ENCODE measurements at places on chromosomes 7 and 10.

- DNase-seq = no peak
Measured at GRCh38 chr7:134651991-134652390, 5.3 kb downstream of the BPGM start.

- DNase-seq = no peak
Measured at GRCh38 chr10:104321725-104322415, 16.4 kb downstream of the ITPRIP start.

GRCh38 chr10:82953331-82953730 is 1078.3 kb downstream of the NRG3 start:
- no peak for DNase-seq

GRCh38 chr10:95229724-95230627 is 35.9 kb downstream of the ACSM6 start:
- DNase-seq = no peak

DNA sequence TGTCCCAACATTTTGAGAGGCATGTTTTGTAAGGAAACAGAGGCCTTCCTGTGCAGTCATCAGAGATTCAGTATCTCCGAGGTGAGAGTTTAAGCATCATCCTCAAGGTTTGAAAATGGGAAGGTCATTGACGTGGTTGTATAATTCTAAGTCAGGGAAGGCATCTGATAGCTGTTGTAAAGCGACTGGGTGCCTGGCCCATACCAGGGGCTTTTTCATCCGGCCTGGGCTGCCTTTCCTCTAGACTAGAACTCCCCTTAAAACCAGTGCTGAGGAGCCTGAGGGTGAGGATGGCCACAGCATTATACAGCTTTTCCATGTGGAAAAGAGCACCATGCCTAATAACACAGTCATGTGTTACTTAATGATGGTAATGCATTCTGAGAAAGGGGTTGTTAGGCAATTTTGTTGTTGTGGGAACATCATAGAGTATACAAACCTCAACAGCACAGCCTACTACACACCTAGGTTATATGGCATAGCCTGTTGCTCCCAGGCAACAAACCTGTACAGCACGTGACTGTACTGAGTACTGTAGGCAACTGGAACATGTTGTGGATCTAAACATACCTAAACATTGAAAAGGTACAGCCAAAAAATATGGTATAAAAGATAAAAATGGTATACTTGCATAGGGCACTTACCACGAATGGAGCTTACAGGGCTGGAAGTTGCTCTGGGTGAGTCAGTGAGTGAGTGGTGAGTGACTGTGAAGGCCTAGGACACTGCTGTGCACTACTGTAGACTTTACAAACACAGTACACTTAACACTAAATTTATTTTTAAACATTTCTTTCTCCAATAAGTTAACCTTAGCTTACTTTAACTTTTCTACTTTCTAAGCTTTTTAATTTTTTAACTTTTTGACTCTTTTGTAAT is 13.5 kb upstream of the CACUL1 start:
- no peak for DNase-seq

- no peak for DNase-seq
Measured at GRCh38 chr7:15096853-15097252, 194.3 kb upstream of the DGKB start.

DNA sequence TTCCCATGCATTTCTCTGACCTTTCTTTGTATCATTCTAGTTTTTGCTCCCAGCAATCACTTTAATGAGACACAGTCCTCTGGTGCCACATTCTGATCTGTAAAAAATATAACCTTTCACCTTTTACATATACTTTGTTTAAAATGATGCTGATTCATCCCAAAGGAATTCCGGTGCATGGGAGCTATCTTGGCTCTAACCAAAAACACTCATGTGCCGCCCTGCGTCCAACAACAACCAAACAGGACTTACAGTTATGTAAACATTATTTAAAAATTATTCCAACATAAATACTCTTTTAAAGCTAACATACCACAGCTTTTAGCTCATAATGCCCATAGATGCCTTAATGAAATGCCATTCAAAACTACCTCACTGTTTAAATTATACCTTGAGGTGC is 7.7 kb upstream of the OPALIN start:
- no peak for DNase-seq

GRCh38 chr7:80859272-80859970 is 59.4 kb downstream of the SEMA3C start:
- no peak for DNase-seq

DNA sequence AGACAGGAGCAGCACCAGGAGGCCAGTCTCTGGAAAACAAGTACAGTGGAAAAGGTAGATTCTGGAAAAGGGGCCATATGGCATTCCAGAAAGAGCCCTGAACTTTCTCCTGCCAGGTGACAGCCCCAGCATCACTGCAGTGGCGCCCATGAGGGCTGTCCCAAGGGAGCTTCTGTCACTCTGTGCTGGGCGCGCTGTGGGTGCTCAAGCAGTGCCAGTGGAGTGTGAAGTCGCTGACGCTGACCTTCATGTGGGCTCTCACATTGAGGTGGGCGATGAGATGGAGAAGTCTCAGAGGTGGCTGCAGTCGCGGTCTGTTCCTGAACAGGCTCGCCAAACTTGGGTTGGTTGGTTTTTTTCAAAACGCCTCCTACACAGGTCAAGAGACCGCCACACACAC is 38.2 kb downstream of the FKBP6 start:
- no peak for DNase-seq

- DNase-seq = no peak
Measured at GRCh38 chr7:158188676-158189075, 398.9 kb downstream of the PTPRN2 start.

DNA sequence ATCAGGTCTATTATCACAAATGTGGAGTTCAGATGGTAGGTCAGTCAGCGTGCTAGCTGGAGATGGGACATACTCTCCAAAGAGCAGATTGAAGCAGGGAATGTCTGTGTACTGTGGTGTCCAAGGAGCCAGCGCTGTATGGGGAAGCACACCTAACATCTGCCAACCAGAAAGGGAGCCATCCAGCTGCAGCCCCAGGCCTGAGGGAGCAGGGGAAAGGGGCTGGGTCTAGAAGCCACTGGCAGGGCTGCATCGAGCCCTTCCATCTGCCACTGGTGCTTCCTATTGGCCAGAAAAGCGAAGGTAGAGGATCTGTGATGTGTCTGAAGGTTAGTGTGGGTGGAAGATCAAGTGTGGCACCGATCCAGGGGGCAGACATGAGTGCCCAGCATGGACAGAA is 8.0 kb upstream of the RAMP3 start:
- DNase-seq = no peak

DNA sequence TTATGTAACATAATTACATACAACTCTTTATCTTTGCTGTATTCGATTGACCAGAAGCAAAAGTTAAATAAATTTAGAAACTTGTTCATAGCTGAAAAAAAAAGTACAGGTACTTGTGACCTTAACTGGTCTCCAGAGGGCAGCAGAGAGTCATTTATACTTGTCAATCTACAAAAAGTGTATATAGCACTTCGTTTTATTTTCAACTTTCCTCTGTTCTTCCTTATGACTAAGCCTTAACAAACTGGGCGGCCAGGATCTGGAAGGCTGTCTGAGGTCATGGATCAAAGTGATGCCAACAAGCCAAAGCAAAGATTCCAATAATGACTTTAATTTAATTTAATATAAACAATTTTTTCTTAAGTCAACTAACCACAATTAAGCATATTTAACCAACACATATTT is 29.8 kb downstream of the C10orf67 start:
- DNase-seq = peak; percentile 51

DNA sequence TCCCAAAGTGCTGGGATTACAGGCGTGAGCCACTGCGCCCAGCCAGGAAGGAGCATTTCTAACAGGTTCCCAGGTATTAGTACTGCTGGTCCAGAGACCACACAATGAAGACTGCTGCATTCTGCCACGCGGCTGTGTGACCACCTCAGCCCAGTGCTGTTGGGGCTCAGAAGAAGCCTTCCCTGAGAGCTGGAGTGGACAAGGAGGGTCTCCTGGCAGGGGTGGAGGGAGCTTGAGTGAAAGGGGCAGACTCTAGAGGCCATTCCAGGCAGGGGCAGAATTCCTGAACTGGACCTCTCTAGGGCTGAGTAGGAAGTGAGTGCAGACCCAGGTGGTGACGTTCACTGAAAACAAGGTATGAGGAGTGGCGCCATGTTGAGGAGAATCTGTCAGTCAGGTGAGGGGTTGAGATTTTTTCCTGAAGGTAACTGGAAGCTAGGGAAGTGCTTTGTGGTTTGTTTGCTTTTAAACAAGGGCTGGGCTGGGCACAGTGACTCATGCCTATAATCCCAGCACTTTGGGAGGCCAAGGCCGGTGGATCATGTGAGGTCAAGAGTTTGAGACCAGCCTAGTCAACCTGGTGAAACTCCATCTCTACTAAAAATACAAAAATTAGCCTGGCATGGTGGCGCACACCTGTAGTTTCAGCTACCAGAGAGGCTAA is 67.6 kb downstream of the TACC2 start:
- DNase-seq = no peak

- no peak for DNase-seq
Measured at GRCh38 chr7:1459920-1460820, 900 bp upstream of the MICALL2 start.

GRCh38 chr7:107998660-107999480 is 4.1 kb downstream of the LAMB1 start:
- no peak for DNase-seq

DNA sequence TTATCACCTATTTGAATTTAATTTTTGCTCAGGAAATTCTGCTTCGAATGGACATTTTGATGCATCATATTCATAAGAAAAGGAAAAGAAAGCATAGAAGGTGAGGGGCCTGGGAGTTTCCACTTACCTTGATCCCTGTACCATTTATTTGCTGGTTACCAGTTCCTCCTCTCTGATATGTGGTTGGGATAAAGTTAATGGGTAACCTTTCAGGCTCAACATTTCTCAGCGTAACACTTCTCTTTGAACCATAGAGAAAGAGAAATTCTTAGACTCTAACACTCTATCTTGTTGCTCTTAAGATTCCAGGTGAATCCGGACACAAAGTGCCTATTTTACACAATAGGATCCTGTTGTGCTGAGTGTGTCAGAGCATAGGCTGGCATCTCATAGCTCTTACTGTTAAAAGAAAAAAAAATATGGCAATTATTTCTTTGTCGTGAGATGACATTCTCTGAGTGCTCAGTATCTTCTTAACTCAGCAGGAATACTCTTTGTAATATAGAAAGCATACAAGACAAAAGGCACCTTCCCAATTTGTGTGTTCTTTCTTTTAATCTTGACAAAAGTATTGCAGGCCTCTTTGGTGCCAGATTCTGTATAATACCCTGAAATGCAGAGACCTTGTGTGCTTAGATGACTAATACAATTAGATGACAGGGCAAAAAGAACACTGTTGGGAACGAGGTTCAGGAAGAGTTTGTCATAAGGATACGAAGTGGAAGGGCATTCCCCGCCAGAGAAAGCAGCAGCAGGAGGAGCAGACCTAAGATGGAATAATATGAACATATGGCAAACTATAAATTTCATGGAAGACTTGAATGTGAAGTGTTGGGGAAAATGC is 689.6 kb downstream of the NRG3 start:
- DNase-seq = no peak

- DNase-seq = no peak
Measured at GRCh38 chr10:112813866-112814591, 136.0 kb upstream of the TCF7L2 start.

DNA sequence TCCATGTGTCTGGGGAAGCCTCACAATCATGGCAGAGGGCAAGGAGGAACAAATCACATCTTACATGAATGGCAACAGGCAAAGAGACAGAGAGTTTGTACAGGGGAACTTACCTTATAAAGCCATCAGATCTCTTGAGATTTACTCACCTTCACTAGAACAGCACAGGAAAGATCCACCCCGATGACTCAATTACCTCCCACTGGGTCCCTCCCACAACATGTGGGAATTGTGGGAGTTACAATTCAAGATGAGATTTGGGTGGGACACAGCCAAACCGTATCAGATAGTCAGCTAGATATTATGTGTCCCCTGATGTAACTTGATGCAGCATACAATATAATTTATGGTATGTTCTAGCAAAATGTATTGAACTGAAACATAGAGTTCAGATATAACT is 14.1 kb upstream of the CEP41 start:
- DNase-seq = no peak

GRCh38 chr10:88592381-88592780 is 5.8 kb downstream of the LIPJ start:
- no peak for DNase-seq

- no peak for DNase-seq
Measured at GRCh38 chr10:33421789-33422462, 87.5 kb upstream of the NRP1 start.

DNA sequence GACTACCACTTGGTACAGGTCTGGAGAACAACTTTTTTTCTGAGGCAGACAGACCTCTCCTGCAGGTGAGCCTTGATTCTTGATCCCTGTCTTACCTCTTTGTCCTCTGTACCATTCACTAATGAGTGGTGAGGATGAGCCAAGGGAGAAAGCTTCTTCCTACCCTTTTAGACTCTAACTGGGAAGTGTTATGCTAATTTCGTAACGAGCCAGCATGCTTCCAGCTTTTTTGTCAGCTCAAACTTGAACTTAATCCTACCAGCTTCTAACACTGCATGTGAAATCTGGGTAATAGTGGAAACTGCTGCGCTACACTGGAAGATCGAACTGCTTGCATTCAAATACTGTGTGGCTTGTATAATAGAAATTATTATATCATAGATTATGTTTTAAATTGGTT is 87.0 kb downstream of the NEUROD6 start:
- no peak for DNase-seq

GRCh38 chr10:30727524-30727923 is 98.0 kb upstream of the LYZL2 start:
- DNase-seq = no peak

GRCh38 chr7:110010359-110010758 is 1080.6 kb upstream of the LRRN3 start:
- DNase-seq = no peak

DNA sequence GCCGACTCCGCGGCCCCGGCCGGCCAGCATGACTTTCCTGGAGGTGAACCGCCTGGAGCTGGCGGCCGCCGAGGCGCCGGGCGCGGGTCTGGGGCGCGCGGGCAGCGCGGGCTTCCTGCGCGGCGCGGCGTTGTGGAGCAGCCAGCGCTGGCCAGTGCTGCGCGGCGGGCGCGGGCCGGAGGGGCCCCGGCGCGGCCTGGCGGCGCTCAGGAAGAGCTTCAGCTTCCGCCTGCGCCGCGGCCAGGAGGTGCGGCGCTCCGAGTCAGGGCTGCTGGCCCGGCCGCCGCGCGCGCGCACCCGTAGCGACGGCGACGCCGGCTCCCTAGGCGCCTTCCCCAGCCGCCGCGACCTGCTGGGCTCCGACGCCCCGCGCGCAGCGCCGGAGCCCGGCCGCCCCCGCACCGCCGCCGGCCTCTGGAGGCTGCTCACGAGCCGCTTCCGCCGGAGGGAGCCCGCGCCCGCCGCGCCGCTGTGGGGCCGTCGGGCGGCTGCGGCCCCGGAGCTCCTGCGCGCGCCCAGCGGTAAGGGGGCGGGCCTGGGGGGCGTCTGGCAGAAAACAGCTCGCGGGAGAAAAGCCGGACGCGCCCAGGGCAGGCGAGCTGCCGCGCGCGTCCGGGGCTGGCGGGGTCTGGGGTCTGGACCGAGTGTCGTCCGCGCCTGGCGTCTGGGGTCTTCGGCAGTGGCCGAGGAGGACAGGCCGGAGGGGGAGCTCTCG is 29.0 kb downstream of the AGAP3 start:
- no peak for DNase-seq

- DNase-seq = no peak
Measured at GRCh38 chr7:86201767-86202166, 441.9 kb upstream of the GRM3 start.

Data from activated gamma-delta T cell treated with Interleukin-2 at 50 U/mL for 16 hours (primary cell).